AG08396 (cell line): ENCODE measurements at places on chromosomes 7 and 10.

- peak; percentile 18 for DNase-seq
Measured at GRCh38 chr7:41134300-41135255, 568.3 kb downstream of the INHBA start.

GRCh38 chr10:102310361-102311024 is 65.2 kb downstream of the GBF1 start:
- peak; percentile 77 for DNase-seq

- DNase-seq, result no peak
Measured at GRCh38 chr7:15459018-15459615, 102.7 kb downstream of the AGMO start.

- no peak for DNase-seq
Measured at GRCh38 chr7:19508821-19509220, 200.0 kb downstream of the POLR1F start.

DNA sequence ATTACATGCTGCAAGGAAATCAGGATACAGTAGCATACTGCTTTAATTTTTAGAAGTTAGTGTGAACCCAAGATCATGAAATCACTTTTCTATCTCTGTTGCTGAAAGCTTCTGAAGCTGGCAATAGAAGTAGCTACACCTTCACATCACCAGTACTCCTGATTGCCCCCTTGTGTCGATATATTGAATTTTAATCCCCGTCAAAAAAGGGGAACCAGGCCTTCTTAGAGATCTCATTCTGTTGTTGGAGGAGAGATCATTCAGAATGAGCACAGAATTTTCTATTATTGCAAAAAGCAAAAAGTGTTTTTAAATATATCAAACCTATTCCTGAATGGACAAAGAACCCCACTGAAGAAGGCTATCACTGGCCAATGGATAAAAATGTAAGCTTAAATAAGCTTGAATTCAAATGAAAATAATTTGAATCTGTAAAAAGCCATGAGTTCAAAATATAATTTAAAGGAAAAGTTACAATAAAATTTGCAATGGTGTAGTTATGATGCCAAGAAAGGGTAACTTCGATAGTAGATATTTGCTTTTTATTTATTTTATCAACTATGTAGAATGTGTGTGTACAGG is 39.7 kb upstream of the TEX47 start:
- no peak for DNase-seq

- DNase-seq, result peak; percentile 68
Measured at GRCh38 chr7:107966711-107967110, 36.2 kb downstream of the LAMB1 start.

- DNase-seq, result no peak
Measured at GRCh38 chr10:124735491-124736286, 8.5 kb downstream of the FAM53B start.

GRCh38 chr7:150756858-150757257 is 19.6 kb downstream of the GIMAP5 start:
- DNase-seq, result no peak

DNA sequence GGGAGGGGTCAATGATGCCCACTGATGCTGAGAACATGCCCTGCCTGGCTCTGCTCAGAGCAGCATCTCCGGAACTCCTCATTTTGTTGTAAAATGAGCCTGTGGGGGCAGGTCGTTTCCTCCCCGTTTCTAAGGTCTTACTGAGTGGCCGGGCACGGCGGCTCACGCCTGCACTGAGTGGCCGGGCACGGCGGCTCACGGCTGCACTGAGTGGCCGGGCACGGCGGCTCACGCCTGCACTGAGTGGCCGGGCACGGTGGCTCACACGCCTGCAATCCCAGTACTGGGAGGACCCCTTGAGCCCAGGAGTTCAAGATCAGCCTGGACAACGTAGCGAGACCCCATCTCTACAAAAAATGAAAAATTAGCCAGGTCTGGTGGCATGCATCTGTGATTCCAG is 39.0 kb upstream of the FOXL3 start:
- DNase-seq, result no peak

DNA sequence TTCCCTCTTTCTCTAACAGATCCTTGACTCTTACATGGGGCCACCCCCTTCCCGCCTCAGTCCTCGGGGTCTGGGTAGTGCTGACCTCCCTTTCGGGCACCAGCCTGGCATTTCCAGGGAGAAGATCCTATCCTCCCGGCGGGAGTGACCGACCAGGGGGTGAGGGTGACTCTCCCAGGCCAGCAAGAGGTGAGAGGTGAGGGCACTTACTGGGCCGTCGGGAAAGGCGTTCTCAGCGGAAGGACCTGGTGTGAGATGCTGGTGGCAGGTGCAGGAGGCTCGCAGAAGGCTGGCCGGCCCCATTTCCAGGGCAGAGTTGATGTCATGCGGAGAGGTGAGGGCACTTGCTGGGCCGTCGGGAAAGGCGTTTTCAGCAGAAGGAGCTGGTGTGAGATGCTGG is 4.2 kb upstream of the FOXL3 start:
- no peak for DNase-seq

DNA sequence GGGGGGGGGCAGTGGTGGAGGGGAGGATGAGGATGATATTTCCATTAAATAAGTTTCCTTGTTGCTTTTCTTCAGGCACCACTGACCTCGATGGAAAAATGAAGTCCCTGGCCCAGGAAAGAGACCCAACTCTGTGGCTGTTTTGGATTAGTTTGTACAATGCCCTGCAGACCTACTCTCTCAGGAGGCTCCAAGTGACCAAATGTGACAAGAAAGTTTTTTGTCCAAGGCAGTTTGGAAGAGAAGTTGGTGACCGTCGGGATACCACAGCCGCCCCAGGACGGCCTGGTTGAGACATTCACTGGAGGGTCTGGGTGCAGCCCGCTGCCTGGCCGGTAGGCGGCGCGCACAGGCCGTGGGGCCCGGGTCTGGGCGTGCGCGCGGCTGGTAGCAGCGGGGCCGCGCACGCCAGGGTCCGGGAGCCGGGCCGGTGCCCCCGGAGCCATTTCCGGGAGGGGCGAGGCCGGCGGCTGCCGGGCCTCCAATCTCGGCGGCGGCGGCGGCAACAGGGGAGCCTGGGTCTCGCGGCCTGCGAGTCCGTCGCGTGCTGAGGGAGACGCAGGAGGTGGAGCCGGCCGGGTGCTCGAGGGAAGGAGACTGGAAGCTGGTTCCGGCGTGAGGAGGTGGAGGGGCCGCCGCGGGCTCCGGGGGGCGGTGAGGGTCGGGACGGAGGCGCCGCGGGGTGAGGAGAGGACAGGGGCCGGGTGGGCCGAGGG is at the start of gene SGPL1:
SGPL1 (plus strand) TSS at position 445 of the 716 bp plus-strand sequence. CDS start 906 bp downstream, outside the sequence.
- DNase-seq, result peak; percentile 98

DNA sequence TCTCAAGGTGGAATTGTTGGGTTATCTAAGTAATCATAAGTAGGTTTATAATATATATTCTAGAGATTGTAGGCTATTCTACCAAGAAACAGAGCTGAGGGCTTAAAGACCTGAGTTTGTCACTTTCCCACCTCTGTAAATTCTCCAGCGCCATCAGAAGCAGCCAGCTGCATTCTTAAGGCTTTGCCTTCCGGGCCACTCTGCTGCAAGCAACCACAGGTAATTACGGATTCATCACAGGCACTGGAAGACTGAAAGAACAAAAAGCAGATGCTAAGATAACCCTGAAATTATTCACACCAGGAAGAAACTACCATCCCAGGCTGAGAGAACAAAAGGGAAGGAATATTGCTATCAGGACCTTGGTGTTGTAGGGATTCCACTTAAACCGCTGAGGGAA is 137.8 kb upstream of the JCAD start:
- no peak for DNase-seq

DNA sequence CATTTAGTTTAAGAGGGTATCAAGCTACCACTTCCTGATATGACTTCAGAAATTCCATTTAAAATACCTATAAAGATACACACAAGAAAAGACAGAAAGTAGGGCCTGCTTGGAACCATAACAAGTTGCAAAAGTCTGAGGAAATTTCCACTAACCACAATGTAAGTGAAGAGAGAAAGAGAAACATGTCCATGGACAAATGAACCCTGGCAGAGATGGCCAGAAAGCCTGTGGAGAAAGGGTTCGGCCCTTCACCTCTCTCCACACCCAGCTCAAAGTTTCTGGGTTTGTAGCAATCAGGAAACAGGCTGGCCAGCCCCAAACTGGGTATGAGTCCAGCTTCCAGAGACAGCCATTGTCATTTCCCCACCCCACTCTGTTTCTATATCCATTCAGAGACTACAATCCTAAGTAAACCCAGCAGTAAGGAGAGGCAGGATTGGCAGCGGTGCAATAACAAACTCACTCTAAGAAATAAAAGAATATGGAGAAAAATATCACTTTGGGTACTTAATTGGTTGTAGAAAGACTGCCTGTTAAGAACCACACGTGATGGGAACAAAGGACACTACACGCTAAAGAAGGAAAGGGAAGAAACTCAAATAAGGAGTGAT is 71.1 kb downstream of the STK17A start:
- no peak for DNase-seq

GRCh38 chr10:112335868-112336265 is 38.0 kb upstream of the ACSL5 start:
- no peak for DNase-seq
